GM23338 (cell line): ENCODE measurements at places on chromosomes 2 and 18. TPM values are rescaled to one million over a fixed set of nuclear protein-coding genes. Genes with fewer than 3 reads are reported as not detected.

The ZFAND2B gene
- total RNA-seq = 21.5 and 30.0 TPM in 2 replicates

The NT5C1B gene
- total RNA-seq = not detected in 2 replicates

The VSNL1 gene
- total RNA-seq = 95.6 and 102 TPM in 2 replicates

The SERPINB11 gene
- total RNA-seq = not detected in 2 replicates

The PTCD3 gene
- total RNA-seq = 147 and 223 TPM in 2 replicates

The MAP3K19 gene
- total RNA-seq = not detected in 2 replicates

The GCKR gene
- total RNA-seq = not detected in 2 replicates

DNA sequence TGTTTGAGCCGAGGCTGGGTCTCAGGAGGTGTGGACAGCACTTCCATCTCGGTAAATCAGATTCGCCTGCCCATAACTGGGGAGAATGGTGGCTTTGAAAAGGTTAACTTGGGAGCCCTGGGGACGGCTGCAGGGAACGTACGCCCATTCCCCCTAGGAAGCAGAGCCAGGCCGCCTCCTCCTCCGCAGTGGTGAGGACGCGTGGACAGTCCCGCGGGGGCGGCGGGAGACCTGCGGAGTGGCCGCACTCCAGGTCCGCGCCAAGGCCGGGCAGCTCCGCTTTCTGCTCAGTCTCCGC lies 845 bp upstream of the MYCN start:
- no peak for DNase-seq

DNA sequence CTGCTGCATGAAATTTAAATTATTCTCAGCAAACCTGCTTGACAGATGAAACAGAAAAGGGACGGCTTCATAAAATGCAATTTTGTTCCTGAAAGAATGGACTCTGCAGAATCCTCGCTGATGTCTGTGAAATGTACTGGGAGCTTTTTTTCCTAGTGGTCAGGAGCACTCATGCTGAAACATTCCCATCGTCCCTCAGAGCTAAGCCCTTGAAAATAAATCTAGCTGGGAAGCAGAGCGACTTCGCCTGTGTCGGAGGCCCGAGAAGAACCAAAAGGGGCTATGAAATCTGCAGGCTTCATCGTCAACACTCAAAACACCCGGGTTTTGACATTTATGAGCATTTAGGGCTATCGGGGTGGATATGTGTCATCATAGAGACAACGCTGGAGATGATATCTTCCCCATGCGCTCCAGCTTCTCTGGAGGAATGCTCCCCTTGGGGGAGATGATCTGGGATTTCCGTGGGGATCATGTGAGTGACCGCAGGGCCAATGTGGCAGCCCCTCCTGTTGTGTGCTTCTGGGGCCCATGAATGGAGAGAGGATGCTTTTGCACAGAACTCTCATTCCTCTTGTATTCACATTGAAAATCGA lies 182.3 kb downstream of the KLHL29 start:
- no peak for DNase-seq

DNA sequence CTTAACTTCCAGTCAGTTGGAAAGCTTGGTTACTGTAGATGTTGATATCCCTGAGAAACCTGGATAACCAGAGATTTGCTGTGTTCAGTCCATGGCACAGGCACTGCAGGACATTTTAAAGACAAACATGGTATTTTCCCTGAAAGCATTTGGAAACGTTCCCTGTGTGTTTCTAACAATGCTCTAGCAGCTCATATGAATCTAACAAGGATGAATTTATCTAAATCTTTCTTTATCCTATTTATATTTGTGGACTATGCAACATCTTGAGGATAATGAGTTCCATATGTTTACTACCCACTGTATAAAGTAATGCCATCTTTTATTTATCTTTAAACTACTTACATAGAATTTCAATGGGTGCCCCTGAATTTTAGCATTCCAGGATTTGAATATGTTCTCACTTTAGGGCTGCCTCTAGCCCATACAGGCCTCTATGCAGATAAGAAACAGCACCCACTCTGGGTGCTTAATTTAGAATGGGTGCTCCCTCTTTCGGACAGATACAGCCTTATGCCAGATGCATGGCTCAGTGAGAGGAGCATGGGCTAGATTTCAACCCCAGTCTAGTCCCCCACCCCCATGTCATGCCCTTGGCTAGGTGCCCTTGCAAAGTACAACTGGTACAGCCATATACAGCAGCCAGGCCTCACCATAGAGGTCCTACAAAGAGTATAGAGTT lies 50.6 kb upstream of the NEMP2 start:
- DNase-seq = no peak

- no peak for DNase-seq
Measured at GRCh38 chr2:189504238-189504637, 63.0 kb downstream of the WDR75 start.

DNA sequence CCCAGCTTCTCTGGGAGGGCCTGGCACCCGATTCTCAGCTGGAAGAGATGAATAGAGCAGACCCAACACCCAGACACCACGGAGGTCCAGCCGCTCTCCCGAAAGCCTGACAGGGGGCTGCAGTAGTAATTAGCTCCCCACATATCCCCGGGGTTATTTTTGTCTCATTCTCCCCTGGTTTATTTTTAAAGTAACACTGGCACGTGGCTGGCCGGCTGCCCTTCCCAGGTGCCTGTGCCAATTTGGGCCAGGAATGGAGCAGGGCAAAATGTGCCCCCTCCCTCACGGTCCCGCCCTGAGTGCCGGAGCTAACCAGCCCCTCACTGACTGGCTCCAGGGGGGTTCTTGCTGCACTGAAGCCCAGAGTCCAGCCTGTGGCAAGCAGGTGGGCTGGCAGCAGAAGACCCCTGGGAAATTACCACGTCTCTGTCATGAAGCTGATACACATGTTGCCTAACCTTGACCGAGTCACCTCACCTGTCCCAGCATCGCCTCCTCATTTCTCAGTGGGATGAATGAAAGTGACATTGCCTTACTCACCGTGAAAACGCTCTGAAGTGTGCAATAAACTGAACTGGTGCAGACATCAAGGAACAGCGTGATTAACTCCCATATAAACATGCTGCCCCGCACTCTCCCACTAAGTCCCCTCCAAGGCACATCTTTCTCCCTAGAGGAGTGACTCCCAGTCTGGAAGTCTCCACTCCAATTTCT lies 18.4 kb downstream of the KCNK3 start:
- DNase-seq = no peak

DNA sequence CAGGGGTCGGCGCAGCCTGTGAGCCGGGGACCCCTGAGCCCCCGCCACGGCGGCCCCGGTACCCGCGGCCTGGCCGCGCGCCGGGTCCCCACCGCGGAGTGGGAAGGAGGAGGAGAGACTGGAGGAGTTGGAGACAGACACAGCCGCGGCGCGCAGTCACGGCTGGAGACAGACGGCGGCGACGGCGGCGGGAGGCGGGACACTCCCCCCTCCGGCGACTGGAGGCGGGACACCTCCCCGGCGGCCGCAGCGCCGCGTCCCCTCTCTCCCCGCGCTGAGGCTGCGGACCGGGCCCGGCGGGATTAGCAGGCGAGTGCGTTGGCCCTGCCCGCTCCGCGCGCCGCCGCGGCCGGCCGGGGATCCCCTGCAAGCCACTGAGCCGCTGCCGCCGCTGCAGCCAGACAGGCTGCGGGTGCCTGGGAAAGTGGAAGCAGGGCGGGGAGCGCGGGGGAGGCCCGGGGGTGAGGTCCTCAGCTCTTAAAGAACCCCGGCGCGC lies 1.0 kb upstream of the LDLRAD4 start:
- peak; percentile 67 for DNase-seq

DNA sequence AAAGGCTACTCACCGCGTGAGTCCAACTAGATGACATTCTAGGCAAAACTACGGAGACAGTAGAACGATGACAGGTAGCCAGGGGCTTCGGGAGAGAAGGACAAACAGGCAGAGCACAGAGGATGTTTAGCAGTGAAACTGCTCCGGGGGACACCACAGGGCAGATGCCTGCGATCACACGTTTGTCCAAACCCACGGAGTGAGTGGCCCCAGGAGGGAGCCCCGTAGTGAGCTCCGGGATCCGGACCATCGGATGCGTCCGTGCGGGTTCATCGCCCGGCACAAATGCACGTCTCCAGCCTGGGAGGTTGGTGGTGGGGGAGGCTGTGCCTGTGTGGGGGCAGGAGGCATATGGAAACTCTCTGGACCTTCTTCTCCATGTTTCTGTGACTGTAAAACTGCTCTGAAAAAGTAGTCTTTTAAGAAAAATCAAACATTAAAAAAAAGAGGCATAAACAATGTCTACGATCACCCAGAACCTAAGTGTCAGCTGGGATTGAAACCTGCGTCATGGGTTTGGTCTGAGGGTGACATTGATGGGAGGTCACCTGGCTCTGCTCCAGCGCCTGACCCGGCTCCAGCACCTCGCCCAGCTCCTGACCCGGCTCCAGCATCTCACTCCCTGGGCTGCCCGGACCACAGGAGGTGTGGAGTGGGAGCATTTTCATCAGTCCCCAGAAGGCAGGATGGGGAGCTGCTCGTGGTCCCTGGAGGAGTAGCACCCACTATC lies 83.0 kb upstream of the CTDP1 start:
- no peak for DNase-seq

DNA sequence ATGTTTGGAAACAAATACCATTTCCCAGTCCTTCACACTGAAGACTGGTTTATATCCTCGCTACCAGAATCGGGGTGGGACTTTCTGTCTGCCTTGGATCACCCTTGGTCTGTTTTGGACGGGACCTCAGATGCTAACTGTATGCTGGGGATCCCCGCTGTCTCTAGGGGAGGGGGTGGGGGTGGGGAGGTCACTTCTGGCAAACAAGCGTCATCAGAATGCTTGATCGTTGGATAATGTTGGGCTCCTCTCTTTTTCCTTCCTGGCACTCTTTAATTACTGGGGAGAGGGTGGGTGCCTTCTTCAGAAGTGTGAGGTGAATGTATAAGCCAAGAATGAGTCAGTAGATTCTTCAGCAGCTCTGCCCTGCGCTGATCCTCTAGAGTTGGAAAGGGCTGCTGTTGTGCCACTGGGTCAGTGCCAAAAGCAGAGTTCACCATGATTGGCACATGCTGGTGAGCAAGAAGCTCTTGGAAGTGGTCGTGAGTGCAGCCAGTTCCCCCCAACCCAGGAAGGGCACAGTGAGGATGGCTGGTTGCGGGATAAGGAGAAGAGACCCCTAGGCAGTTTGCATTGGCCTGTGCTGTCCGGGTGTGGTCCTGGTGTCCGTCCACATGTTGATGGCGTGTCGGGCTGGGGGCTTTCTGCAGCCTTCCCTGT lies 32.2 kb downstream of the DGKD start:
- no peak for DNase-seq

- no peak for DNase-seq
Measured at GRCh38 chr2:6470518-6470917, 395.2 kb downstream of the CMPK2 start.

DNA sequence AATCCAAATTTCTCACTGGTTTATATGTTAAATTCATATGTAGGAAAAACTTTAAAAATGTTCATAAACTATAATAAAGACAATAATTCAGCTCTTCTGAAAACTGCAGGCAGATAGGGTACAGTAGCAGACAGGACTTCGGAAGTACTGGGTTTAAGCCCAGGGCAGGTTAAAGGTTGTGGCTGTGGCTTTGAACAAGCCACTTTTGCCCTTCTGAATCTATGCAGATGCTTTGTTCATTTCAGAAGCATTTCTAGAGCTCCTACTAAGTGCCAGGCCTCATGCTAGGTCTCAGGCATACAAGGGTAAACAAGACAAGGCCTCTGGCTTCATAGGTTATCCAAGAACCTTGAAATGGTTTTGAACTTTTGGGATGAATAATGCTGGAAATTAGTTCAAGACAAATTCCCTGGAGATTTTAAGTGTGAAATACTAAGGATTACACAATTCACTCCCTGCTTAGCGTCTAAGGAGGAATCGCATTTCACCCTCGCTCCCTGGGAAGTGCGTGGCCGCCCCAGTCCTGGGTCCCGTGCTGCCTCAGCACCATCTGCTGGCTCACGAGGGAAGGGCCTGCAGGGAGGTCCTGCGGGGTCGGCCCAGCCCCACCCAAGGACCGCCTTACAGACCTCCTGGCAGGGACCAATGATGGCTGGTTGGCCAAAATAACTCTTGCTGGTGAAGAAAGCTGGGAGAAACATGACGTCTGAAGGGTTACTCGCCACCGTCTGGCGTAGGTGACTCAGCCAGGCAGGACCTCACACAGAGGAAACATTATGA lies 67.7 kb upstream of the L3MBTL4 start:
- DNase-seq = peak; percentile 90

GRCh38 chr2:231611273-231612108 lies 18.8 kb downstream of the TEX44 start:
- DNase-seq = peak; percentile 89

DNA sequence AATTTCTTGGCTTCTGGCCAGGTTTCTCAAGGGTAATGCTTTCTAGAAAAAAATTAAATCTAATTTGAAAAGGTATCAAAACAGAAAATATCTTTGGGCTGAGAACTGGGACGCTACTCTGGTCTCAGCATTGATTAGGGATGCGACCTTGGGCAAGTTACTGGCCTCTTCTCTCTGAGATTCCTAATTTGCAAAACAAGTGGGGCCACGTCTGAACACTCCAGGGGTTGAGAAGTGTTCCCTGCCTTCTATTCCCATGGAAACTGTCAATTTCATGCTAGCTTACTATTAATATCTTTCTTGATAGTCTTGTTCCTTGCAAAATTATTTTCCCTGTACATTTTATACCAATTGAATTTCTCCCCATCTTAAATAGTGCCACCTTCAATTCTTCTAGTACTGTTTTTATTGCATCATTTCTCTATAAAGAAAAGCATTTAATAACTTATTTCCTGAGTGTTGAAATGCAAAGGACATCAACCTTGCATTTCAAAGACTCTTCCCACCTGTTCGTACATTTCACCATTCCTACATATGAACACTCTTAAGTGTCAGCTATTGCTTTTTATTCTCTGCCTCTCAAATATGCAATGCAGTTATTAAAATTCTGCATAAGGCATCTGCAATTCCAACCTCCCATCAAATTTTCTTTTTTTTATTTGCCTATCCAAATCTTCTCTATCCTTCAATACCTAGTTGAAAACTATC lies 118.3 kb upstream of the DSEL start:
- DNase-seq = peak; percentile 77

- no peak for DNase-seq
Measured at GRCh38 chr18:68500556-68500955, 214.4 kb downstream of the TMX3 start.

- no peak for DNase-seq
Measured at GRCh38 chr2:84458551-84459017, 496 bp downstream of the SUCLG1 start.

DNA sequence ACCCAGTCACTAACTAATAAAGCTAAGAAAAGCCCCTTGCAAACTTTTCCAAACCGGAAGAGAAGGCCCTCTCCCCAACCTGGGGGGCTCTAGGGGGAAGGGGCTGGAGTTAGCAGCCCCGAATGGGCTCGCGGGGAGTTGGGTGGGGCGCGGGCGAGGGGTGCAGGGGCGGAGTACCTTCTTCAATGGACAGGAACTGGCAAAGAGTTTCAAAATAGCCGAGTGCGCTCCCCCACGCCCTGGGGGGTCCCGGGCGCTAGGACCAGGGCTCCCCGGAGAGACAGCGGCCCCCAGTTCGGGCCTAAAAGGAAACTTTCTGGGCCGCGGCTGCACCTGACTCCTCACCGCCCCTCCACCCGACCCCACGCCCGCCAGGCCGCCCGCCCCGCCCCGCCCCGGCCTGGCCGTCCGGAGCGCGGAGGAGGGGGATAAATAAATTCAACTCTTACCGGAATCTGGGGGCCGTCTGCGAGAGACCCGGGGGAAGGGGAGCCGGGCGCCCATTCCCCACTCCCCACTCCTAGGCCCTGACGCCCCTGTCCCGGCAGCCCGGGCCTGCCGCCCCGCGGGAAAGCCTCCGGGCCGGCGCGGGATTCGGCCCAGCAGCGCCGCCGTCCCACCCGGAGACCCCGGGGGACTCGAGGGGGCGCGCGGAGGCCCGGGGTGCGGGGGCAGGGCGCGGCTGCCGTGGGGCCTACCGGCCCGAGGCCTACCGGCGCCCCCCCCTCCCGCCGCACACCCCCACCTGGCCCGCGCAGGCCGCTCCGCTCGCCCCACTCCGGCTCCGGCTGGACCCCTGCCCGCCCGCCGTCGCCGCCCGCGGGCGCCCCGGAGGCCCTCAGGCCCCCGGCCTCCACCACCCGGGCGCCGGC lies 868 bp downstream of the INO80D start:
- peak; percentile 52 for DNase-seq
